ENCODE measurements at places on chromosomes 3 and 15. TPM values are rescaled to one million over a fixed set of nuclear protein-coding genes. Genes with fewer than 3 reads are reported as not detected.

DNA sequence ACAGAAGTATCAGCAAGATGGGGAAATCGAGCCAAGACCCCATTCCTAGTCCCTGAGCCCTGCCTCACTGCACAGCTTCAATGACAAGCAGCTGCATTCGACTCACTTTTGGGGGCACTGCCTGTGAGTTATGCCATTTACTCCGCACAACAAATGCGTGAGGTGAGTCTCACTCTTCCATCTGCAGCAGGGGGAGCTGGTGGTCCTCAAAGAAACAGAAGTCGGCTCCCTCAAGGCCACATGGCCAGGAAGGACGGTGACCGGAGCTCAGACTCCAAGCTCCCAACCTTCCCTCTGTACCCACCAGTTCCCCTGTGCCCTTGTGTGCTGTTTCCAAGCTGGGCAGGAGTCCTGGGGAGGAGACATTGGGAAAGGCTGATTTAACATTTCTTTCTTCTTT is 127.7 kb upstream of the IQSEC1 start:
- DNase-seq, result no peak

RGMA gene
- total RNA-seq, result 3.4 TPM

DNA sequence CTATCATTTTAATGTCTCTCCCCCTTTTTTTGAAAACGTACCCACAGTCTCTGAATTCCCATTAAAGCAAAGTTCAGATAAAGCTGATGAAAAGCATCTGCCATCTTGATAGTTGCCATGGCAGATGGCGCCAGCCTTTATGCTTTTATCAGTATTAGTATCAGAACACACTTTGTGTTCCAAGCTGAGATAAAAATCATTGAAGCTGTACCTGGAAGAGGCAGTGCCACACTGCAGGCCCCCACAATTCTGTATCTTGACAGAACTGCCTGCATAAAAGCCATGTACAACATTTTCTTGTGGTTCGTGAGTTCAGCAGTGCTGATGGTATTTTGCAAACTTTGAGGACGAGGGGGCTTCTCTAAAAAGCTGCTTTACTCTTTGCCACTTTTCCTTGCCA is 311.7 kb downstream of the SATB1 start:
- DNase-seq, result no peak

GRCh38 chr3:104474011-104474410 is 892.7 kb upstream of the ALCAM start:
- DNase-seq, result no peak

CEP19 gene
- 3.8 TPM for total RNA-seq
